ENCODE measurements at places on chromosomes 16 and 17. TPM values are rescaled to one million over a fixed set of nuclear protein-coding genes. Genes with fewer than 3 reads are reported as not detected.
A peak's percentile ranks its signal among the peaks of the same experiment; 100 is the strongest.

Gene ULK2
- 7.9 TPM for polyA plus RNA-seq

Gene NPIPA3
- not detected for polyA plus RNA-seq

Gene FHOD1
- 64.0 TPM for polyA plus RNA-seq

DNA sequence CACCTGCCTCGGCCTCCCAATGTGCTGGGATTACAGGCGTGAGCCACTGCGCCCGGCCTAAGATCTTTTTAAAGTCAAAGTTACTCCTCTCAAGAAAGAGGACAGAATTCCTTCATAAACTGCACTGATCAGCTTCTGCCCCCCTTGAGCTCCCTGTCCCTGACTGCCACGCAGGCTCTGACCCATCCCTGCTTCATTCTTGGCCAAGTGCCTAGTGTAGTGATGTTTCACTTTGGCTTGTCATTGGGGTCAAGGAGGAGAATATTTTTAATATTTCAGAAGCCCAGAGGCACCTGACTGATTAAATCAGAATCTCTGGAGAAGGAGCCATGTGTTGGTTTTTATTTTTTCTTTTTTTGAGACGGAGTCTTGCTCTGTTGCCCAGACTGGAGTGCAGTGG is 9.1 kb downstream of the MRM1 start:
- DNase-seq, result peak; percentile 33

DNA sequence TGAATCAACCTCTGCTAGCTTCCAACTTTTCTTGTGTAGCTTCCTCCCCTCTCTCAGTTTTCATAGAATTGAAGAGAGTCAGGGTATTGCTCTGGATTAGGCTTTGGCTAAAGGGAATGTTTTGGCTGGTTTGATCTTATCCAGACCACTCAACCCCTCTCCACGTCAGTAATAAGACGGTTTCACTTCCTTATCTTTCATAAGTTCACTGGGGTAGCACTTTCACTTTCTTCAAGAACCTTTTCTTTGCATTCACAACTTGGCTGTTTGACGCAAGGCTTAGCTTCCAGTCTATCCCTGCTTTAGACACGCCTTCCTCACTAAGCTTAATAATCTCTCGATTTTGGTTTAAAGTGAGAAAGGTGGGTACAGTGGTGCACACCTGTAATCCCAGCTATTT is 29.7 kb upstream of the OR1A2 start:
- DNase-seq, result no peak

Gene PPY
- not detected for polyA plus RNA-seq

- DNase-seq, result peak; percentile 37
These were observed 1.0 kb upstream of the NLRC5 start for GRCh38 chr16:56988161-56988947.

Gene UTS2R
- polyA plus RNA-seq, result not detected

Gene UNC45B
- not detected for polyA plus RNA-seq

DNA sequence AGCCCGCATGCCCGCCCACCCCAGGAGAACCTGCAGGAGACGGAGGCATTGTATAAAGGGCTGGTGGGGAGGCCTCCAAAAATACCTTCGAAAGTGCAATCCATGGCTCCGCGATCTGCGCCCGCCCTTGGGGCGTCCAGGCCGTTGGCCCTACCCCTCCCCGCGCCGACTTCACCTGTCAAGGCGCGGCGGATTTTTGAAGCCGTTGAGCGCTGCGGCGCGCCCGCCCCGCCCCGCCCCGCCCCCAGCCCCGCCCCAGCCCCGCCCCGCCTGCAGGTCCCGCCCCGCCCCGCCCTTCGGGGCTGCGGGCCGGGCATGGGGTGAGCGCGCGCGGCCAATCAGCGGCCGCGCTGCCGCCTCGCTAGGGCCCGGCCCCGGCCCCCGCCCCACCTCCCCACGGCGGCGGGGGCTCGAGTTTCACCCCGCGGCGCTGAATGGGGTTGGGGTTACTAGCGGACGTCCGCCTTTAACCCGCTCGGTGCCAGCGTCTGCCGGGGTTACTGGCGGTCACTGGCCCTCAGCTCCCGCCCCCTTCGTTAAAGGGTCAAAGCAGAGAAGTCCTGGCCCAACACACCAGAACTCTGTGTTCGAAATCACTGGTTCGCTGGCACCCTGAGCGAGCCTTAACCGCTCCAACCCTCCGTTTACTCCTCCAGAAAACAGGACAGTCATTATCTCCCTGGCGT is 13.2 kb downstream of the SREBF1 start:
- peak; percentile 61 for DNase-seq

GRCh38 chr17:40130352-40131042 is 8.7 kb downstream of the MSL1 start:
- DNase-seq, result no peak

DNA sequence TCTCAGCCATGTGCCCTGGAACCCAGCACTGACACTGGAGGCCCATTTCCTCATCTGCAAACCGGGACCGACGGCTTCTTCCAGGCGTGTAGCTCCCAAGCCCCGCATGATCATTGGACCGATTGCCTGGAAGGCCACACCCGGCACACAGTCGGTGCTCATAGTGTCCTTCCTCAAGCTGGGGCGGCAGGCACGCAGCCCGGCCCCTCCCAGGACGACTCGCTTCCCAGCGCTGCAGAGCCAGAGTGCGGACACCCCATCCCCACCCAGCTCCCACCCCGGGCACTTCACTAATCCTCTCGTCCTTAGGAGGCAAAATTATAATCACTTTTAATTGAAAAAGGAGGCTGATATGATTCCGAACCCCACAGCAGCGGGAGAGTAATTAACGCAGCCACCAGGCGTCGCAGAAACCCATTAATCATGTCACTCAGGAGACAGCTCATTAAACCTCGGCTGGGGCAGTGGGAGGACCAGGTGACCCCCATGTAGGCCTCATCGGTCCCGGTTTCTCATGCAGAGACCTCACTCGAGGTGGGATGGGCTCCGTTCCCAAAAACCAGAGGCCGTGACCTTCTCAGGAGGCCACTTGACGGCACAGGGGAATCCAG is 33.1 kb downstream of the ZNF469 start:
- no peak for DNase-seq

Gene VTN
- polyA plus RNA-seq, result 1.0 TPM
